ENCODE measurements at places on chromosomes 16 and 17.
A peak's percentile ranks its signal among the peaks of the same experiment; 100 is the strongest.

DNA sequence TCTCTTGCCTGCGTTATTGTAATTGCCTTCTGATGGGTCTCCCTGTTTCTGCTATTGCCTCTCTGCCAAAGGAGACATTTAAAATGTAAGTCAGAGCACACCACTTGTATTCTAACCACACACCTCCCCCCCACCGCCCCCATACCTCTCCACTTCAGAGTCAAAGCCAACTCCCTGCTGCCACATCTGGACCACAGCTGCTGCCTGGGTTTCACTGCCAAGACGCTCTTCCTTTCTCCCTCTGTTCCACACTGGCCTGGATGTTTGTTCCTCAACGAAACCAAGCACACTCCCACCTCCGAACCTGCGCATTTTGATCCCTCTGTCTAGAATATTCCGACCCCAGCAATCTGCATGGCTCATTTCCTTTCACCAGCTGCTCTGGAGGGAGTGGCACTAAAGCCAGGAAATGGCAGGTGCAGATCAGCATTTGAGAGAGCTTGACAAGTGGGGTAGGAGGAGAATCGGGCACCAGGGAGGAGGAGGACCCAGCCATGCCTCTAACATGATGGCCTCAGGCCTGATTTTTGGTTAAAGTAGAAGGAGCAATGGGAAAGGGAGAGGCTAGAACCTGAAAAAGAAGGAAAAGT lies 92.4 kb upstream of the HS3ST2 start:
- DNase-seq = no peak

DNA sequence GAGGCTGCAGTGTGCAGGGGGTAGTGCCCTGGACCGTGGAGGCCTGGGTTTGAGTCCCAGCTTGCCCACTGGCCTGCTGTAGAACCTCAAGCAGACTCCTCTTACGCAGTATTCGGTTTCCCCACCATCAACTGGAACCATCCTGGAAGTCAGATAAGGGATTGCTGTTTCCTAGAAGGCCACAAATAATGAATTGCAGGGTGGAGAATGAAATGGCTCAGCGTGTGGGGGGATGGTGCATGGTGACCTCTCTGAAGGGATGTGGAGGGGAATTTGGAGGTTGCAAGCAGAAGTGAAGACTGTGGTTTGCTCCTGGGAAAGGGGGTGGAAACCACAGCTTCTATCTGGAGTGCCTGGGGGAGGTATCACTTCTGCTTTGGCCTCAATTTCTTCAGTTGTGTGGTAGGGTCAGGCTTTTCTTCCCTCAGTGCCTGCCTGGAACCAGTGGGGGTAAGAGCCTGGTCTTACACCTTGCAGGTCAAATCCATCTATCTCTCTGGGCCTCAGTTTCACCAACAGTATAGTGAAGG lies 1.7 kb downstream of the ADGRG5 start:
- DNase-seq = peak; percentile 5

- DNase-seq = no peak
Observed at GRCh38 chr16:57893559-57894389, 77.2 kb downstream of the CNGB1 start.

DNA sequence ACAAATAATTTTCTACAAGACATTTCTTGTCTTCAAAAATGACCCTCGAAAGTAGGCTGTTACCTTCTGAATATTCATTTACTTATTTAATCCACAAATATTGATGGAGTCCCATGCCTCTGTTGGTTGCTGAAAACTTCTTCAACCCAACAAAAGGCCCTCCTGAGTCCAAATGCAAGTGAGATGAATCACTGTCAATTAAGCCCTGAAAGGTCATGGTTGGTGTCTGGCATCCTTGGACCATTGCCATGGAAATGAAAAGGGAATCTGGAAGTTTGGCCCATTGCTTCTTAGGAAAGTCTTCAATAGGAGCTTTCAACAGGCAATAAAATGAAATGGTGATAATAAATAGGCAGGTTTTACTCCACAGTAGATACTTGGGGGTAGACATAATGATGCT lies 364.7 kb upstream of the DYNLRB2 start:
- no peak for DNase-seq

GRCh38 chr17:8712698-8713097 lies 31.9 kb downstream of the CCDC42 start:
- no peak for DNase-seq

DNA sequence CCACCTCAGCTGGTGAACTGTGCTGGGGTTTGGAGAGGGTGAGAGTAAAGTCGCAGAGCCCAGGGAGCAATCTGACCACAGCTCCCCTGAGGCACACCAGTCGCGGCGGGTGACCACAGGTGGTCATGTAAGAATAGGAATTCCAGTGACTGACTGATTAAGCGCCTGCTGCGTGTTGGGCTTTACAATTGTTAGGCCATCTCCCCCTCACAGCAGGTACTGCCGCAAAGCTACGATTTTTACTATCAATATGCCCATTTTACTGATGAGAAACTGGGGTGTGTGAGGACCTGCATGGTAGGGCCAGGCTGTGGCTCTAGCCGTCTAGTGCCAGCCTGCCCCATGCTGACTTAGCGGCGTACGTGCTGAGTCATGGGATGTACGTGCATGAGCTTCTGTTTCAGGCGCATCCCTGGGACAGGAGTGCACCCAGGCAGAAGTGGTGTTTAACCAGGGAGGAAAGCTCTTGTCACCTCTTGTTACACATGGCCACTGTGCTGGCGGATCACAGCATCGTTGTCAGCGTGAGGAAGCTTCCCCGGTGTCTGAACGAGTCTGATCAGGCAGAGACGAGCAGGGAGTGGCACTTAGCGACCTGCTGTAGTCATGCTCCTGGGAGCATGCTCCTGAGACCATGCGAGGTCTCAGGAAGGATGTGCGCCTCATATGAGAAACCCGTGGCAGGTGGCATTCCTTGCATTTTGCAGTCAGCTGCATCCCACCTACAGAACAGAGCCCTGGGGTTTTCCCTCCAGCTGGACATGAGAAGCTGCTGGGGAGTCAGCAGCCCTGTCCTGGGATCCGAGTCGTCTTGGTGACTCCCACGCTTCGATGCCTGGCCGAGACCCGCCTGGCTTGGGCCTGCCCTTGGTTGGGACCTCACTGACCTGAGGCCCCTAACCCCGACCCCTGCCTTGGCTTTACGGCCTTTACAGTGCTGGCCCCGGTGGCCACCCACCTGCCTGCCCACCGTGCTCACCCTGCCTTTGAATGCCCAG lies 163.7 kb upstream of the CHMP6 start:
- no peak for DNase-seq

DNA sequence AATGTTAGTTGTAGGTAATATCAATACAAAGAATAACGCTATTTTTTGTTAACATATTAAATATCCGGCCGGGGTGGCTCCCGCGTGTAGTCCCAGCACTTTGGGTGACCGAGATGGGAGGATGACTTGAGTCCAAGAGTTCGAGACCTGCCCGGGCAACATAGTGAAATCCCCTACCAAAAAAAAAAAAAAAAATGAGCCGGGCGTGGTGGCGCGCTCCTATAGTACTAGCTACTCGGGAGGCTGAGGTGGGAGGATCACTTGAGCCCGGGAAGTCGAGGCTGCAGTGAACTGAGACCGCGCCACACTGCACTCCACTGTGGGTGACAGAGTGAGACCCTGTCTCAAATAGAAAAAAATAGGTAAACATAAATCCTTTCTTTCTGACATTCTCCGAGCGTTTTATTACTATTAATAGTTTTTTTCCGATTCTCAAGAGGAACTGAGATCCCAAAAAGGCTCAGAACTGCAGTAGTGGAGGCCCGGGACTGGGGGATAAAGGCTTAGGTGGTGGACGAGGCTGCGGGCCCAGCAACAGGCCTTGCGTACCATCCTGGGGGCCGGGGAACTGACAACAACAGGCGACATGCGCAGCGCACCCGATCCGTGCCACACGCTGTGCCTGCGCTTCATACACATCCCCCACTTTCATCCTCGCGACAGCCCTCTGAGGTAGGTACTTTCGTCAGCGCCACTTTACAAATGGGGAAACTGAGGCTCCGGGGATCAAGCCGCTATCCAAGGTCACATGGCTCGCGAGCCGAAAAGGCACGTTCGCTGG lies 919 bp downstream of the N4BP1 start:
- peak; percentile 26 for DNase-seq
